Fibroblast of skin of abdomen (primary cell): ENCODE measurements at places on chromosomes 5 and 9.

GRCh38 chr5:57989378-57989777 is 470.5 kb downstream of the PLK2 start:
- DNase-seq = no peak

GRCh38 chr9:840343-840742 is 1.2 kb upstream of the DMRT1 start:
- DNase-seq = no peak

DNA sequence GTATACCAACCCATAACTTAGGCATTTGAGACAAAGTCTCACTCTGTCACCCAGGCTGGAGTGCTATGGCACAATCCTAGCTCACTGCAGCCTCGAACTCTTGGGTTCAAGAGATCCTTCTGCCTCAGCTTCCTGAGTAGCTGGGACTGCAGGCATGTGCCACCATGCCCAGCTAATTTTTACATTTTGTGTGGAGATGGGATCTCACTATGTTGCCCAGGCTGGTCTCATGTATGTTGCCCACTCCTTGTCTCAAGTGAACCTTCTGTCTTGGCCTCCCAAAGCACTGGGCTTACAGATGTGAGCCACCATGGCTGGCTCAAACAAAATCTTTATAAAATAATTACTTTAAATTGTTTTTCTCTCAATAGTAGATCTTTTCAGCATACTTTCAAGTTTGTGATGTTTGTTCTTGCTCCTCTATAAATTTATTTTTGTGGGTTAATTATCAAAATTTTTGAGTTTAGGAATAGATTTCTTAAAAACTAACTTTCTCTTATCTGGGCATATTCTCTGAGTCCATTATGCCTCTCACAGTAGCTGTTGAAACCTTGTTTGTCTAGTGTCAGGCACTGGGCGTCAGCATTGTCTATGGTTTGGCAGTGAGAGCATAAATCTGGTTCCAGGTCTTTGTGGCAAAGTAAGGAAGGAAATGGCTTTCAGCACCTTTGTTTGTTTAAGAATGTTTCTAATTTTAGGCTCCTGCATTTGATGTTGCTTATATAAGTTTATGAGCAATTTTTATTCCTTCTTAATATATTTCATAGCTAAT is 38.7 kb downstream of the NLN start:
- DNase-seq = peak; percentile 52

DNA sequence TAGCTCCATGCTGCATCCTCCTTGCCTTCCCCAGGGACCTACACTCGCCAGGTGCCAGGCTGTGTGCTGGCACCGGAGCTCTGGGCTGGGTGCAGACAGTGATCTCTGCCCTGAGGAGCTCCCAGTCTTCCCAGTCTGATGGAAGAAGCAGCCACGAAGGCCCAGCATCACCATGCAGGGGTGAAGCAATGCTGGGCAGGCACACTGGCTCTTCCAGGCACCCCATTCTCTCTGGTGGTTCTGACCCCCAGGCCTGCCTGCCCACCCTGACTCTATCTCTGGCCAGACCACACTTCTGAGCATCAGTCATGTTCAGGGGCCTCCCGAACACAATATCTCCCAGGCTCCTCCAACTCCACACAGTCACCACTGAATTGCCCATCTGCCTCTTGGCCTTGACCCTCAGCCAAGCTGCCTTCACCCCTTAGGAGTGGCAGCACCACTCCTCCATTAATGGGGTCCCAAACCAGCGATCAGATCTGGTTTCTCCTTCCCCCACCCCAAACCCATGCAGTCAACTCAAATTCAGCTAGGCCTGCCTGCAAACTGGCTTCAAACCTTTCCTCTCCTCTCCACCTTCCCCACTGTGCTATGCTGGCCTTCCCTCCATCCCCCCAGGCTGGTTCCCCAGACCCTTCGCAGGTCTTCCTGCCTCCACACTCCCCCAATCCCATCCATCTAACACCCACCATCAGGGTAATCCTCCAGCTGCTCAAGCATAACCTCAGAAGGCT is 102.7 kb upstream of the MVB12B start:
- no peak for DNase-seq

DNA sequence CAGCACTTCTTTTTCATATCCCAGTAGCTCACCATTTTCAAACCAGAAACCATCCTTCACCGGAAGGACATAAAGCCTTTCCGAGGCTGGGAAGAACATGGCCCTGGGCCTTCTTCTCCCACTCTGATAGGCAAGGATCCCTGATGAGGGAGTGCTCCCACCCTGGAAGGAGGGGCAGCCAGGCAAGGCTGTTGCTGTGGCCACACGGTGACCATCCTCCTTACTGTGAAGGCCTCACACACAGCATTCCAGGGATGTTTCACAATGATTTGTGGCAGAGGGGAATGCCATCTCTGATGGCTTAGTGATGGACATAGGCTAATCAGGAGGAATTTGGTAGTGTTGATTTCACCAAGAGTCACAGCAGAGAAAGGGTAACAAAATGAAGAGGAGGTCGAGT is 130.7 kb downstream of the ADAMTS12 start:
- peak; percentile 78 for DNase-seq

GRCh38 chr9:24011009-24011717 is 185.1 kb upstream of the ELAVL2 start:
- no peak for DNase-seq

DNA sequence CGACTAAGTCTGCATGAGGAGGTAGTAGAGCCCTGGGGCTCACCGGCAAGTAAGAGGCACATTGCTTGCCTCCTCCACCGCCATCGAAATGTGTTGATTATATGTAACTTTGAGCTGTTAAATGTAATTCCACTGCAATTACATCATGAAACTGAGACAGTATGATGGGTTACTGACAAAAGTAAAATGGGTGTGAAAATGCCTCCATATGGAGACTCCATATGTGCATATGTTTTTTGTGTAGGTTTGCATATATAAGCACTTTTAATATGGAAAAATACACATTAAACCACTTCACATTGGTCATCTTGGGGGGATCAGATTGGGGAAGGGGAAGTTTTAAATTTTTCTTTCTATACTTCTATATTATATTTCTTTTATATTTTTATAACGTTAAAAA is 29.8 kb downstream of the NFIL3 start:
- no peak for DNase-seq

GRCh38 chr5:103505581-103506305 is 56.8 kb downstream of the NUDT12 start:
- DNase-seq = peak; percentile 93
